ENCODE measurements at places on chromosomes 6 and 20.

DNA sequence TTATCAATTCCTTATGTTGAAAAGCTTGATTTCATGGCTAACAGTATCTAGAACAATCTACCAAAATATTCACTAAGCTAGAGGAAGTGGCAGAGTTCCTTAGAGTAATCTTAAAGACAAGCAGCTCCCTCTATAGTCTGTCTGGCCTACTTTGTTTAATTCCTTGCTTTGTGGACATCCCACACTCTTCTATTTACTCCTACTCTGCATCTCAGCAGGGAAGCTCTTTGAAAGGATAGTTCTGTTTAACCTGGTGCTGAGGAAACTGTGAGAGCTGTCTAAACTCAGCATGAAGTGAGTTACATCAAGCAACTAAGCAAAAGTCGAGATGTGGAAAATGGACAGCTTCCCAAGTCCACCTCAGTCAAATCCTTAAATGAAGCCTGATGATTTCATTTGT is 4.3 kb downstream of the REV3L start:
- no peak for DNase-seq

GRCh38 chr6:110486756-110487155 is 10.3 kb upstream of the SLC22A16 start:
- DNase-seq, result no peak

GRCh38 chr20:16441546-16442164 is 131.6 kb downstream of the KIF16B start:
- DNase-seq, result no peak

DNA sequence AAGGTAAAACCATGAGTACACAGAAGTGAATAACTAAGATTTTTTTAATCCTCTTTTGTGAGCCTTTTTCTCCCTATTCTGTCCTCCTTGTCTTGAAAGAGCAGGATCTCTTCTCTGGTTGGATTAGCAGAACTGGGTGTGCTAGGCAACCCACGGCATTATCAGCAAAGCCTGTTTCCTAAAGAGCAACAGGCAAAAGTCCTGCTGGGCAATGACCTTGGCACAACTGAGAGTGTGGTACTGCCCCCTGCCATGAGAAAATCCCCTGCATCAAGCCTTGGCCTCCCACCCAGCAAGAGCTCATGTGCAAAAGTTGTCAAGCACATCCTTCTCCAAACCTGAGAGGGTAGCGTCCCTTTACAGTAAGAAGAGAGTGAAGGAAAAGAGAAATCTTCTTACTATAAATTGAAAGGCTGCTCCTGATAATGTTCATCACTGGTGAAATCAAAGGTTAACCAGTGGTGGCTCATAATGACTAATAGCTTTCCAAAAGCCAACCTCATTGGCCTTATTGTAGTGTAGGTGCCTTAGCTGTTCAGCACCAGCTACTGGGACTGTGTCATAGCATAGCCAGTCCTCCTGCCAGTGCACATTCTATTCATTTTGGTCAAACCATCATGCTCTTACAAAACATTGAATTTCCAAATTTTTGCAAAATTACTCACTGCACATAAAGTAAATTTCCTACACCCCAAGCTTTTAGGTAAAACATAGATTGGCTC is 17.1 kb downstream of the KIF6 start:
- DNase-seq, result no peak

- DNase-seq, result no peak
Observed at GRCh38 chr6:170265655-170266054, 25.2 kb downstream of the DLL1 start.

DNA sequence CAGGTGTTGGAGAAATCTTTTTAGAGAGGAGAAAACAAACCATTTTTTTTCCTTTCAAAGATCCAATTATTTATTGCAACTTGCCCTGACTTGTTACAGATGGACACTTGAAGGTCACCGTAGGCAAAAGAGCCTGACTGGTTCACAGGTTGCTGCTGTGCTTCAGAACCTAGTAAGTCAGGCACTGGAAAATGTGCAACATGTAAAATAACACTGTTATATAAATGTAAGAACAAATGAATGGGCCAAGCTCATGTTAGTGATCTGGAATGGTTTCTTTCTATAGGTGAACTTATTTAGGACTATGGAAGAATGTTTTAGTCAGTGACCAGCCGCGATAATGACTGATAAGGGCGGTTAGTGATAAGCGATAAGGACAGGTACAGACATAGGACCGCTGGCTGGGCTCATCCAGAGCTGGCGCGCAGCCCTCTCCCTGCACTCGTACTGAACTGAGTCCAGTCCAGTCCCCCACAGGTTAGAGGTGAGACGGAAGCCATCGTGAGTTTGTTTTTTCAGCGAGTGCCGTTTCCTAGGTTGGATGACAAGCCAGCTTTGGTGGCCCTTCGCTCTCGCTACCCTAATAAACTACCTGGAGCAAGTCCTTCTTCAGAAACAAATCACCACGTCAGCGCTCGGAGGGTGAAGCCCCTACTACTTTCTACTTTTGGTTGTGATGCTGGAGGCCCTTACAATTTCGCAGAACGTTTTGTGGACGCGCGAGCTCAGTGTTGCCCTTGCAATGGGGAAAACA is 94.4 kb upstream of the PRDM1 start:
- DNase-seq, result no peak

DNA sequence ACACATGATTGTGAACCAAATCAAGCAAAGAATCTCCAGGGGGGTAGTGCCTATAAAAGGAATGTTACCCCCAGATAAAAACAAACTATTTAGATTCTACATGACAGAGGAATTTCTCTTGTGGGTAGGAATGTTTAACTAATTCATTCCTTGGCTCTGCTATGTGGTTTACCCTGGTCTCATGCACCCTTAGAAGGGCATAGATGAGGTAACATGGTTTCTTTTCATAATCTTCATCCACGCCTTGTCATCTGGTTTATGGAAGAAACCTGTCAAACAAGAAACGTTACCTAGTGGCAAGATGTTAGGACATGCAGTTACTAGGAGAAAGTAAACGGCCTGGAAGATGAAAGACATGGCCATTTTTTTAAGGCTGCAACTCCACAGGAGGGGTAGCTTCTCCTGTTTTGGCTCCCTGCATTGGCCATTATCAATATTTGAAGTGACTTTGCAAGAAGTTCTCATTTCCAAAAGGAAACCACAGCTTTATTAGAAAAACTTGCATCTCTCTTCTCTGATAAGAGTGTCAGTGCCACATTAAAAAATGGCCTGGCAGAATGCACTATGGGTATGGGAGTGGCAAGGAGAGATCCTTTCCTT is 45.5 kb downstream of the STX11 start:
- DNase-seq, result no peak

GRCh38 chr6:146914489-146915483 is 289.4 kb upstream of the STXBP5 start:
- DNase-seq, result peak; percentile 91

DNA sequence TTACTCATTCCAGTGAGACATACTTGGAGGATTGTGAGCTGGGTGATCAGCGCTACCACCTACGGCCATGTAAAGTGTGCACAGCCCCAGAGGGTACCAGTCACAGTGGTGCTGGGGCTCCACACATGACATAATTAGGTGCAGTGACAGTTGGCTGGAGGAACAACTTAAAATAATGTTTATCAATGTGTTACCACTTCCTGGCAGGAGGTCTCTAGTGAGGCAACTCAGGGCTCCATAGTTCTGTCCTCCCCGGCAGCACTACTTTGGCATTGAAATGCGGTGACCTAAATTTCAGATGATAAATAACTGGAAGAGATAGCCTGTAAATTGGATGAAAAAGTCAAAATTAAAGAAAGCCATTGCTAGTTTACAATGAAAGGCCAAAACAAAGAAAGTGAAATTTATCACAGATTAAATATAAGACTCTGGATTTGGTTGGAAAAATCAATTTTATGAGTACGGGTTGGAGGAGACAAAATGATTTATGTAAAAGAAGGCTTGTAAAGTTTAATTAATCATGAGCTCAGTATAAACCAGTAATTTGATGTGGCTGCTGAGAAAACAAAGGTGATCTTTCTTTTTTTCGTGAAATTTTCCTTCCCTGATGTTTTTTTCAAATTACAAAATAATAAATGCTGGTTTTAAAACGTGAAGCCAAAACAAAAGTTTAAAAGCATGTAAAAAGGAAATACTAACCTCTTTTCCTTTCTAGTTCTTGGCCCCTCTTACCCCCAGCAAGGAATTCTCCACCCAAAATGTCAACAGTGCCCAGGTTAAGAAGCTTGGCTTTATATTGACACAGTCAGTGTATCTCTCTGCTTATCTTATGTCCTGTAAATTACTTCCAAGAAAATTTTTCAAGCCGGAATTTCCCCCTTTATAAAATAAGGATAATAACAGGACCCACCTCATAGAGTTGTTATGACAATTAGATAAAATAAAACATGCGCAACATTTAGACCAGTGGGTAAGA is 126.7 kb upstream of the NOX3 start:
- no peak for DNase-seq

GRCh38 chr6:25217302-25217701 is 61.9 kb upstream of the CARMIL1 start:
- DNase-seq, result no peak

Data from glomerular endothelial cell (primary cell).